ENCODE measurements at places on chromosomes 16 and 17. TPM values are rescaled to one million over a fixed set of nuclear protein-coding genes. Genes with fewer than 3 reads are reported as not detected.

The KCTD11 gene
- 9.4 TPM for total RNA-seq

The CHD9 gene
- total RNA-seq, result 68.6 TPM

The TMEM92 gene
- total RNA-seq, result 9.4 TPM

- no peak for DNase-seq
Measured at GRCh38 chr16:89318871-89319630, 101.5 kb downstream of the ZNF778 start.

GRCh38 chr17:13230350-13231264 is 212.8 kb upstream of the ELAC2 start:
- DNase-seq, result no peak

- no peak for DNase-seq
Measured at GRCh38 chr17:73510981-73511718, 133.1 kb downstream of the SDK2 start.

Measured in left colon (tissue), 2 donors.